ENCODE measurements at places on chromosomes 2 and 18.
A peak's percentile ranks its signal among the peaks of the same experiment; 100 is the strongest.

DNA sequence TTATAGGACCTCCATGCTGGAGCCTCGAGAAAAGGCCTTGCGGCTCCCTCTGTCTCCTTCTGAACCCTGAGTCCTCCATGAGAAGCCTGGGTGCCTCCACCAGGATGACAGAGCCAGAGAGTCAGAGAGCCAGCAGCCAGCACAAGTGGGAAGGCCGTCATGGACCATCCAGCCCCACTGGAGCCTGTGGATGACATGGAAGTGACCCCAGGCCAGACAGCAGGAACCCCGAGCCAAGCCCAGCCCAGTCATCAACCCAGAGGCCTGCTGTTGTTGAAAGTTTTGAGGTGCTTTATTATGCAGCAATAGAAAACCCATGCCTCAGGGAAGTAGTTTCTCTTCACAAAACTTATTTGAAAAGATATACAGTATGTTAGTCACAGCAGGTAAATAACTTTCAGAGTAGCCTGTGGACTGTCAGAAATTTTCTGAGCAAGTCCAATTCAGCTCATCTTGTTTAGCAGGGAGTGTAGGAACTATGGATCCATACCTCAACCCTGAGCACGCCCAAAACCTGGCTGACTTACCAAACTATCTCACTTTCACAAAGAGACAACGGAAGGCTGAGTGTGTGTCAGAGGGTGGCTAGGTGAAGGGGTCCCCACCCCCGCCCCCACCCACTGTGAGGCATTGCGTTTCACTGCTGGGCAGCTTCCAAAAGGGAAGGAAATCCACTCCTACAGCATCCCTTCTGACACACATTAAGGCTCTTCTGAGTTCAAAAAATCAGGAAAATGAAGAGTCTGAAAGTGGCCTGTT, 79.9 kb upstream of the NDUFV2 start:
- DNase-seq, result no peak

GRCh38 chr2:179059026-179059700, 9.2 kb upstream of the CCDC141 start:
- no peak for DNase-seq

GRCh38 chr2:106028192-106028591, 165.9 kb downstream of the UXS1 start:
- DNase-seq, result no peak

GRCh38 chr18:35588995-35589394, 7.5 kb downstream of the GALNT1 start:
- DNase-seq, result no peak

- no peak for DNase-seq
Measured at GRCh38 chr2:70916291-70916690, 19.4 kb upstream of the ATP6V1B1 start.

- no peak for DNase-seq
Measured at GRCh38 chr2:183010112-183010511, 28.1 kb downstream of the NCKAP1 start.

DNA sequence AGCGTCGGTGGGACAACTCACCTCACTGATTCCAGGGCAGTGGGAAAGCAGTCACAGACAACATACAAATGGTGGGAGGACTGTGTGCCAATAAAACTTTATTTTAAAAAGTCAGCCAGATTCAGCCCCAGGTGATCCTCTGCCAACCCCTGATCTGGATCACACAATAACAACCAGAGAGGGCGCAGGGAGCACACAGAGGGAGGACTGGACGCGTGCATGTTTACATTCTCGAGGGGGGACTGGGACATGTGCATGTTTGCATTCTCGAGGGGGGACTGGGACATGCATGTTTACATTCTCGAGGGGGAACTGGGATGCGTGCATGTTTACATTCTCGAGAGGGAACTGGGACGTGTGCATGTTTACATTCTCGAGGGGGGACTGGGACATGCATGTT, 209.5 kb downstream of the NDUFA10 start:
- DNase-seq, result no peak

- DNase-seq, result peak; percentile 69
Measured at GRCh38 chr2:57720728-57721627, 325.6 kb upstream of the VRK2 start.

- DNase-seq, result no peak
Measured at GRCh38 chr18:48157956-48158355, 227.5 kb upstream of the SMAD2 start.

DNA sequence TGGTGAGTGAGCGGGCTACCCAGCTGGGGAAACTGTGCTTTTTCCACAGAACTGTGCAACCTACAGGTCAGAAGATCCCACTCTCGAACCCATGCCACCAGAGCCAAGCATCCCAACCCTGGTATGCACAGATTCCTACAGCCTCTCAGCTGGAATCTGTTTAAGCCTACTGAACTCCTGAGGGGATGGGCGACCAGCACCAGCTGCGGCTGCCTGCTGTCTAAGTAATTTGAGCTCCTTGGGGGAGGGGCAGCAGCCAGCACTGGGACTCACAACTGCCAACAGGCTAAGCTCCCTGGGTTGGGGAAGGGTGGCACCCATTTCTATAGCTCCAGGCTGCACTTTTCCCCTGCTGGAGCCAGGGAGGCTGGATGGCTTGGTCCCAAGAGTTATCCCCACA, 11.8 kb downstream of the CYP27C1 start:
- DNase-seq, result peak; percentile 29

DNA sequence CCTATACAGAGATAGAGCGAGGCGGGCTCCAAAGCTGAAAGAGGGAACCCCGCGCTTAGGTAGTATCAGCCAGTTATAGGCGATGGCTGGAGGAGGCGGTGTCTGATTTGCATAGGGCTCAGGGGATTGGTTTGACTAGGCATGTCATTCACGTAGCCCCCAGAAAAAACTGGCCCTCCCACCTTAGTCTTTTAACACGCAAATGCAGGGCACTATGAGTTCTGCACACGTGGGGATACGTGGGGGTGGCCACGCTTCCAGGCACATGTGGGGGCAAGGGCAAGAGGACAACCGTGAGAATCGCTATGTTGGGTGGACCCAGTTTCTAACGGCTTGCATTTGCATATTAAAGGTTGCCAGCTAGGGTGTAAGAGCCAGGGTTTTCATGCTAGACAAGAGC, 56.7 kb upstream of the MSTN start:
- no peak for DNase-seq

- no peak for DNase-seq
Measured at GRCh38 chr18:31680831-31681568, 3.4 kb downstream of the B4GALT6 start.

DNA sequence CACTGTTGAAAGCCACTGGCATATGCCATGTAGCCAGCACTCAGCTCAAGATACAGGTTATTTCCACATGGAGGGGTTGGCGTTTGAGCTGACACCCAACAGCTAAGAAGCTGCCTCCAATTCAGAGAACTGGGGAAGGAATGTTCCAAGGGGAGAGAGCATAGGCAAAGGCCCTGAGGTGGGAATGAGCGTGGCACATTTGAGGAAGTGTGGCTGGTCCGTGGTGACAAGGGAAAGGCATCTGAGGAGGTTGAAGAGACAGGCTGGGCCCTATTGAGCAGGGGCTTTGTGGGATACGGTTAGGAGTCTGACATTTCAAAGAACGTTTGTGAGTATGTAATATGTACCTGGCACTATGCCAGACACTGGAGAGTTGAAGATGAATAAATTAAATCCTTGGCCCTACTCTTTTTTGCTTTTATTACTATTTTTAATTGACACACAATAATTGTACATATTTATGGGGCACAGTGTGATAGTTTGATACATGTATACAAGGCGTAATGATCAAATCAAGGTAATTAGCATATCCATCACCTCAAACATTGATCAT, 27.6 kb upstream of the TMBIM1 start:
- DNase-seq, result no peak

DNA sequence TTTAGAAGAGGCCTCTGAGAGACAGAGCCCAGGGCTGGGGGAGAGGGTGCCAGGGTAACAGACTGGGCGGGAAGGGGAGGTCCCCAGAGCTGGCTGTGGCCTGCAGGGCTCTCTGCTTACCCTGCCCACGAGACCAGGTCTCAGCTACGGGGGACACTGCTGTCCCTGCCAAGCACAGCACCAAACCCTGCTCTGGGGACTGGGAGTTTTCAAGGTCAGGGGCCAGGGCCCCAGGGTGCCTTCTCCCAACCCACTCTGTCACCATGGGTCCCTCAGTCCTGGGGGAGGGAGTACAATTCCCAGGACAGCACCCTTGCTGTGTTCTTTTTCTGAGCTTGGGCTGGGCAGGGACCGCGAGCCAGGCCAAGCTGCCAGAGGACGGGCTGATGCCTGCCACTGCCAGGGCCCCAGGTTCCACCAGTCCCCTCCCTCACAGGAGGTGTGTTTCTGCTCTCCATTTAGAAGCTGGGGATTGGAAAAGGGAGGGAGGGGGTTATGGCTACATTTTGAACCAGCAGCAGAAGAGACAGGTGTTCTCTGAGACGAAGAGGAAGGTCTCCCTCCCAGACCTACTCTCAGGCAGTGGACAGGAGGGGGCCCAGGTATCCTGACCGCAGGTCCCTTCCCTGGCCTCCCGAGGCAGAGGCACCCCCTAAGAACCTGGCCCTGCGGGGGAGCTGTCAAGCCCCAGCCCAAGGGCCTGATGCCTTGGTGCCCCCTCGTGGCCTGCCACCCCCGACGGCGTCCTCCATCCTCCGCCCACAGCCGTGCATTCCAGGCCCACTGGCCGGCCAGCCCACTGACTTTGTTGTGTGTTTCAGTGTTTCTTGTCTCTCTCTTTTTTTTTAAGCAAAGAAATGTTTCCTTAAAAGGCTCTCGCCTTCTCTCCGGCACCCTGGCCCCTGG, 80.4 kb downstream of the TNS1 start:
- no peak for DNase-seq

DNA sequence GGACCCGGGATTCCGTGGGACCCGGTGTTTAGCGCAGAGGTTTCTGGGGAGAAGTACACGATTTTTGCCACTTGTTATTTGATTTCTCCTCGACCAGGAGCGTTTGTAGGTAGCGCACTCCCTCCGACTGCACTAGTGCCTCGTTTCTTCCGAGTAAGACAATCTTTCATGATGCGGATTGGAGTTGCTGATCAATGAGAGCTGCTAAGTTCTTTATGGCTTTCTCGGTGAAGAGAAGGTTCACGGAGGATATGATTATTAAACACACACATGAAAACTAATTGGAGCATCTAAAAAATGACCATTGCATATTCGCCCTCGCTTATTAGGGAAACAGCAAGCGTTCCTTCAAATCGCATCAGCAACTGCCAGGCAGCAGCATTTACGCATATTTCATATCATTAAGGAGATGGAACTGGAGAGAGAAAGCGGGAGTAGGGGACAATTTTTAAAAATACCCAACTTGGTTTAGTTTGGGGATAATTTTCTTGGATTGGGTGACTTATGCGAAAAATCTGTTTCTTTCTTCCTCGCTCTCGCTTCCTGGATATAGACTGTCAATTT, 616 bp downstream of the EML6 start:
- no peak for DNase-seq

DNA sequence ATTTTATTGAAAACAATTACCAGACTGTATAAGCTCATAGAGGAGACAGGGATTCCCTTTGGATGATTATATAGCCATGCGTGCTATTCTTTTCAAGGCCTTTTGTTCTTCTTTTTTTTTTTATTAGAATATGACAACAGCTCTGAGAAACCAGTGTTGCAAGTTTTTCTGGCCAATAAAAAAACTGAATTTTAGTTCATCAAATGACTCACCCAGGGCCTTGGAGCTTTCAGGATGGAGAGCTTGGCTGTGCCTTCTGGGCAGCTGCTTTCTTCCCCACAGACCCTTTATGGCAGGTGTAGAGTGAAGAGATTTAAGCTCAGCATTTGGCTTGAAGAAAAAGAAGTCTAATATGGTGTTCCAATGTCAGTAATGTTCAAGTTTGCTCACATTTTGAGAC, 497.9 kb upstream of the FANCL start:
- no peak for DNase-seq

- no peak for DNase-seq
Measured at GRCh38 chr18:46204143-46204542, 100.0 kb downstream of the HAUS1 start.

DNA sequence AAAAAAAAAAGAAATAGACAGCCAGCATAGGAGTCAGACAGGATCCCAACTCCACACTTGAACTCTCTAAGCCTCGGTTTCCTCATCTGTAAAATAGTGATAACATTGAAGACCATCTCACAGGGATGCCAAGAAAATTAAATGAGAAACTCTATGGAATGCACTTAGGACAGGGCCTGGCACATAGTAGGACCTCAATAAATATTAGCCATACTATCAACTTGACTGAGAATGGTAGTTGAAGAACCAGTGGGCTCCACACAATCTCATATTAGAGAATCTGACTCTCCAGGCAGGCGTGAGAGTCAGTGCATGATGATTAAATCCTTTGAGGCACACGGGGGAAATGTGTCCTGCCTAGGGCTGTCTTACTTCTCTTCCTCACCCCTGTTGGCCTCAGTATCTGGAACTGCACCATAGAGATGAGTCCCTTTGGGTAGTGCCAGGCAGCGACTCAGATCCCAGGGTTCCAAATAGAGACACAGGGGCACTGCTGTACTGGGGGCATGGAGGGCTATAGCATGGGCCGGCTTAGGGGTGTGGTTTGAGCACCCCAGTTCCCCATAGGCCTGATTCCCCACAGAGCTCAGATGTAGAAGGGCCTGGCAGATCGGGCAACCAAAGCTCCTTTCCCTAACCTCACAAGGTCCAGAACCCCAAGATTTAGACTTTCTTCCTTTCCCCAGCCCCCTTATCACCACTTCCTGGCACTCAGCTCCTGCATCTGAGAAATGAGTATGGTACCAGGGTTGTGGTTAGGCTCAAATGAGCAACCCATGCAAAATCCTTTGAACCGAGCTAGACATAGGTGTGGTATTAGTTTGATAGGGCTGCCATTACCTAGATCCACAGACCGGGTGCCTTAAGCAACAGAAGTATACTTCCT, 51.3 kb upstream of the CAB39 start:
- DNase-seq, result no peak

DNA sequence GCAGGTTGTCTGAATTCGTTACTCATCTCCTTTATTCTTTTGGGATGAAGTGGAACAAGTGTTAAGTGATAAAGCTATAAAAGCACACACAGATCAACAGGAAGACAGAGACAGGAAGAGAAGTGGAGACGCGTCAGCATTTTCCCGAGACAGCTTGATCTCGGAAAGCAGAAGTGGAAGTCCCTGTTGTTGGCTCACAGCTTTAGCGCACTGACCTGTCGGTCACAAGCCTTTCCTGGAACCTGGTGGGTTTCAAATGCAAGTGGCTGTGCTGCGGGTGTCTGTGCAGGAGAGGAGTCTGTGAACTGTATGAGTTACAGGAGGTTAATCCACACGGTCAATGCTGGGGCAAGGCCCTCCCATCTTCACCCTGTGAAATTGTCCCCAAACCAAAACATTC, 116.6 kb upstream of the PELI1 start:
- no peak for DNase-seq

DNA sequence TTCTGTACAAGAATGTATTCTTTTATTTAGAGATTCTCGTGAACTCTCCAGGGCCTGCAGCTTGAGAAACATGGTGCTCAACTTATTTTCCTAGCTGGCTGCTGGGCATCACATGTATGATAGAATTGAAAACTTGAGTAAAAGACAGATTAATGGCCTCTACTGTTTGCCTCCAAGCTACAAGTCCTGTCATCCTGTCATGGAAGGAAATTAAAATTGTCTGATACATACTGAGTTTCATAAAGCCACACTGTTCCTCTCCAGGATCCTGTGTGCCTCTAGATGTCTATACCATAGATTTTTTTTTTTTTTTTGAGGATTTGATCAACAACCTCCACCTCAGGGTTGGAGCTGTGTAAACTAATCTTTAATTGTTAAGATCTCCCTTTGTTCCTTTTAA, 38.5 kb downstream of the UPP2 start:
- DNase-seq, result no peak

GRCh38 chr2:15425712-15426111, 135.4 kb downstream of the NBAS start:
- no peak for DNase-seq

GRCh38 chr18:47254341-47254939, 3.0 kb upstream of the SKOR2 start:
- no peak for DNase-seq

- DNase-seq, result no peak
Measured at GRCh38 chr2:136055929-136056688, 61.8 kb downstream of the CXCR4 start.
